ENCODE measurements at places on chromosomes 12 and 14.

DNA sequence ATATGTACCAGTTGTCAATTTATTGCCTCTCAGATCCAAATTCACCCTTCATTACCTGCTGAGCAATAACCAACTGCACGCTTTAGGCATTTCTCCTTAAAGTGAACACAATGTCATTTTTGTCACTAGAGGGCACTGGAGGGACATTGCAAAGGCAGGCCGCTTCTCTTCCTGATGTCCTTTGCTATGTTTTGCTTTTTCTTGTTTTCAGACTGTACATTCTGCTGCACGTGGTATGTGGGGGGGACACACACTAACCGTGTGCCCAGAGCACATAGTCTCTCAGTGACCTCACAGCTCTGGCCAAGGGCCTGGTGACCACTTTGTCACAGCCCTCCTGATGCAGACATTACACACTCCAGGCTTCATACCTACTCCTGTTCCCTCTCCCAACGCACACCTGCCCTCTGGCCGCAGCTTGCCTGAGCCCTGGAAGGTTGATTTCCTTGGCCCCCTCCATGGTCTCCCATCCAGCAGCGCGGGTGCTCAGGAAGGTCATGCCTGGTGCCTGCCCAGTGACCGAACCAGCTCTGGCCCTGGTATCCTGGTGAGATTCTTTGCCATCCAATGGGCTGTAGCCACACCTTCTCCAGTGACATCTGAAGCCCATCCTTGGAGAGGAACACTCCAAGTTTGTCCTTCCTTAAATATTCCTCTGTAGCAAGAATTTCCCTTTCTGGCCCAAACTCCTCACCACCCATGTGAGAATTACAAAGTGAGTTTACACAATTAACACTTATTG, 39.9 kb downstream of the MYO1H start:
- no peak for DNase-seq

GRCh38 chr12:103806803-103807202, 34.2 kb downstream of the NT5DC3 start:
- DNase-seq: no peak

DNA sequence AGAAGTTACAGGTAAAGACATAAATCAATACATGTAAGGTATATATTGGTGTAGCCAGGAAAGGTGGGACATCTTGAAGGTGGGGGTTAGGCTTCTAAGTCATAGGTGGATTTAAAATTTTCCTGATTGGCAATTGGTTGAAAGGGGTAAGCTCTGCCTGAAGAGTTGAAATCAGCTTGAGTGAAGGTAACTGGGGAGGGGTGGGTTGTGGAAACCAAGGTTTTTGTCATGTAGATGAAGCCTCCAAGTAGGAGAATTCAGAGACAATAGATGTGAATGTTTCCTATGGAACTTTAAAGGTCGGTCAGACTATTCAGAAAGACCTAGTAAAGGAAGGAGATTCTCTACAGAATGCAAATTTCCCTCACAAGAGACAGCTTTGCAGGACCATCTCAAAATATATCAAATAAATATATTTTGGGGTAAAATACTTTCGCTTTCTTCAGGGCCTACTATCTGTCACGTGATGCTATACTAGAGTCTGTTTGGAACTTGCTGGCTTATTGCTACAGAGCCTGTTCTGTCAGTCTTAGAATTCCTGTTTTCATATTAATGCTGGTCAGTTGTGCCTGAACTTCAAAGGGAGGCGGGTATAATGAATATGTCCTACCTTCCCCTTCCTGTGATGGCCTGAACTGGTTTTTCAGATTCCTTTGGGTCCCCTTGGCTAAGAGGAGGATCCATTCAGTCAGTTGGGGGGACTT, 20.6 kb upstream of the SPATA7 start:
- DNase-seq: no peak

GRCh38 chr12:129614221-129614885, 289.5 kb downstream of the TMEM132D start:
- DNase-seq: no peak

DNA sequence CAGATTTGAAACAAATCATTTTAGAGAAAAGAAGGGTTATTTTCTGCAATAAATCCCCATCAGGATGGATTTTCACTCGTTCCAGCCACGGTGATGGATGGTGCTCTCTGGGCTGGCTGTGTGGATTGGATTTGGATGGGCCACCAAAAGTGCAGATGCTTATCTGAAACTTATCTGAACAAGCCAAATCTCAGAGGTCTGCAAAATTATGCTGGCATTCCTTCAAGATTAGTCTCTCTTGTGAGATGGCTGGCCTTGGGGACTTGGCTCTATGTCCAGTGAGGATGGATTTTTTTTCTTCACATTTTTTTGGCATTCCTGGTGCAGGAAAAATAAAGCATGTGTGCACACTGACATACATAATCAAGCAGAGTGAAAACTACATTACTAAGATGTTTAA, 341.9 kb downstream of the GXYLT1 start:
- no peak for DNase-seq

DNA sequence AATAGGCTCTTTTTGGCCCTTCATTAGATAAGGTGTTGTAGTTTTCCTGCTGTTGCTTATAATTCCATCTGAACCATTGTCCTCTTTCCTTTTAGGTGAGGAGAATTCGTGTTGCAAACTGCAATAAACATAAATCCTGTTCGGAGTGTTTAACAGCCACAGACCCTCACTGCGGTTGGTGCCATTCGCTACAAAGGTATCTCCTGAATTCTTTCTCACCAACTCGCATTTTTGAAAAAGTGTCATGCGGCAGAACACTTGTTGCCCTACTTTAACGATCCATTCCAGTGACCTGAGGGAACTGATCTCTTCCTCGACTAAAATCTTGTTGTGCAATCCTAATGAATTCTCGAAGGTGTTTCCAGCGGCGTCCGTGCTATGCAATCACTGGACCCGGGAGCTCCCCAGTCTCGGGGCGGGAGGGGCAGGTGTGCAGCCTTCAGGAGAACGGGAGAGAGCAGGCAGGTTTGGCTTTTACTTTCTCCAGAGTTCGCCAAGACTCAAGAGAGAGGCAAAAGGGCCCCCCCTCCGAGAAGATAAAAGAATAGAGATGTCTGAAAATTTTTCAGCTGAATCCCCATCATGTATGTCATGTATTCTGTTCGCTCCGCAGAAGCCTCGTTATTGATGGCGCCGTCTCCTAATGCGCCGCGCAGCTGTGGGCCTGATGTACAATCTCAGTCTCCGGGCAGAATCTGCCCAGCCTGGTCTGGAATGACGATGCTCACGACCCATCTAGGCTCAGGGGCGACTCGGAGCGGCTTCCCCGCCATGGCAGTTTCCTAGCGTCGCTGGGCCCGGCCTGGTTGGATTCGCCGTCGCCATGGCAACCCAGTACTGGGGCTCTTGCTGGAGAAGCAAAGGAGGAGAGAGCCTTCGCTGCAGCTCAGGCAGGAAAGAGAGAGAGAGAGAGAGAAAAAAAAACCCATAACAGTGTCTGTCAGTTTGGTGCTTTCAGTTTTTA, 38.2 kb downstream of the PLXNC1 start:
- peak; percentile 81 for DNase-seq

GRCh38 chr12:50322206-50322605, 38.9 kb upstream of the LIMA1 start:
- no peak for DNase-seq

GRCh38 chr12:9344541-9344940, 136.3 kb upstream of the PZP start:
- DNase-seq: no peak

DNA sequence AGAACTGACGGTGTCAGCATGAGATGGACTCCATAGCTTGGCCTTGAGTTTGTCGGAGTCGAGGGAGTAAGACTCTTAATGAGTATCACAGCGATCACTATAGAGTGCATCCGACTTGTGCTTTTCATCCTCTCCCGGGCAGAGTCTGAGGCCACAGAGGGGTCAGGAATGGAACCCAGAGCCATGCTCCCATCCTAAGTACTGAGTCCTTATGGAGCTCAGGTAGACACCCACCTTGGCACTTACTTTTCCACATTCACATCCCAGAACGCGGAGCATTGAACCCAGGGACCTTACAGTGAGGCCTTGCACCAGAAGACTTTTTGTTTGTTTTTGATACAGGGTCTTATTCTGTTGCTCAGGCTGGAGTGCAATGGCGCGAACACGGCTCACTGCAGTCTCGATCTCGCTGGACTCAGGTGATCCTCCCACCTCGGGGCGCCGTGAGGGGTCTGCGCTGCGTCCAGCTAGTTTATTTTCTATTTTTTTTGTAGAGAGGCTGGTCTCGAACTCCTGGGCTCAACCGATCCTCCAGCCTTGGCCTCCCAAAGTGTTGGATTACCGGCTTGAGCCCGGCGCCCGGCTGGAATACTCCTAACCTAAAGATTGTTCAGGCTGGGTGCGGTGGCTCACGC, 719 bp upstream of the SRSF9 start:
- DNase-seq: no peak

DNA sequence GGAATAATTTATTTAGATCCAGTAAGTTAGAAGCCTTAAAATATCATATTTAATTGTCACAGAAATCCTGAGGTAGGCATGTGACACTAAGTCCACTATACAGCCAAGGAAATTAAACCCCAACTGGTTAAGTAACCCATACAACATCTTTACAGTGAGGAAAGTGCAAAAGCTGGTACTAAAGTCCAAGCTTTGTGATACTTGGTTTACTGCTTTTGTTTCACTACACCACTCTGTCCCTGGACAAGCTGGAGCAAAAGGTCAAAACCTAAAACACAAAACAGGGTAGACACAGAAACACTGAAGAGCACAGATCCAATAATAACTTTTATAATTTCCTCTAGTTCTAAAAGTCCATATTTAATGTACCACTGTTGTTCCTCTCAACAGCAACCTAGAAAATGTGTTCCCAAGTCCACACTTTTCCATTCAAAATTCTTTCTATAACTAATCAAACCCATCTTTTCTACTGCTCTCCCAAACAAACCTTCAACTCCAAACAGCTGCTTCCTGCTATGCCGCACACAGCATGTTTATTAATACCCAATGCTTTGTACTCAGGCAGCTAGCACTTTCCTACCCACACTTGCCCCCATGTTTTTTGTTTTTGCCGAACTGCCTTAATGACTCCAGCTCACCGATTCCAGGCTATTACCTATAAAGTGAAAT, 90.9 kb downstream of the MED13L start:
- DNase-seq: no peak

DNA sequence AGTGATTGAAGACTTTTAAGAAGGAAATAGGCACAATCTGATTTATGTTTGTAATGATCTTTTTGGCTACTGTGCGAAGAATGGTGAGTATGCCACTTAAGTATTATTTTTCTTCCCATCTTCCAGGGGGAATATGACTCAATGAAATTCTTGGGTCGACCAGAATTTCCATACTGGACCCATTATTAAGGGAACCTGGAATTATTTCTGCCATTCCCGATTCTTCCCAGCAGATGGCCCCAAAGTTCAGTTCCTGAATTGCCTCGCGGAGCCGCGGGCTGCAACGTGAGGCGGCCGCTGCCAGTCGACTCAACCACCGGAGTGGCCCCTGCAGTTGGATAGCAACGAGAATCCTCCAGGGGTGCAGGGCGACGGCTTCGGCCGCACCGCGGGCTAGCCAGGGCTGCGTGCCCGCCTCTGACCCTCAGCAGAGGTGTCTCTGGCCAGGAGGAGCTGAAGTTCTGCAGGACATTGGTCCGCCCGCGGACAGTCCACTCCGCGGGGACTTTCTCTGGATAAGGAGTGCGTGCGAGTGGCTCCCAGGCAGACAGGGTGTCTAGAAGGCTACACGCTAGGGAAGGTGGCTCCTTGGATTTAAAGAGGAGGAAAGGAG, 628 bp upstream of the TSHR start:
- peak; percentile 84 for DNase-seq

DNA sequence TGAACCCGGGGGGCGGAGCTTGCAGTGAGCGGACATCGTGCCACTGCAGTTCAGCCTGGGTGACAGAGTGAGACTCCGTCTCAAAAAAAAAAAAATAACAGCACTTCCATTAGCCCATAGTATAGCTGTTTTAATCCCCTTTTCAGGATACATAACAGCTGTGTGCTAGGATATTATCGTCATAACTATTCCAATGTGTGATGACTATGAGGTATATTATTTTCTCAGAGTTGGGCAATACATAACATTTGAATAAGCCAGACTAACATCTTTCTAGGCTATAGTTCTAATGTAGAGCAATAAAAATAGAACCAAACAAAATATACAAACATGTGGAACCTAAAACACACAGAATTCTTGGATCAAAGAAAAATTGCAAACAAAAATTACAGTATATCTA, 57.1 kb downstream of the MARK3 start:
- no peak for DNase-seq

DNA sequence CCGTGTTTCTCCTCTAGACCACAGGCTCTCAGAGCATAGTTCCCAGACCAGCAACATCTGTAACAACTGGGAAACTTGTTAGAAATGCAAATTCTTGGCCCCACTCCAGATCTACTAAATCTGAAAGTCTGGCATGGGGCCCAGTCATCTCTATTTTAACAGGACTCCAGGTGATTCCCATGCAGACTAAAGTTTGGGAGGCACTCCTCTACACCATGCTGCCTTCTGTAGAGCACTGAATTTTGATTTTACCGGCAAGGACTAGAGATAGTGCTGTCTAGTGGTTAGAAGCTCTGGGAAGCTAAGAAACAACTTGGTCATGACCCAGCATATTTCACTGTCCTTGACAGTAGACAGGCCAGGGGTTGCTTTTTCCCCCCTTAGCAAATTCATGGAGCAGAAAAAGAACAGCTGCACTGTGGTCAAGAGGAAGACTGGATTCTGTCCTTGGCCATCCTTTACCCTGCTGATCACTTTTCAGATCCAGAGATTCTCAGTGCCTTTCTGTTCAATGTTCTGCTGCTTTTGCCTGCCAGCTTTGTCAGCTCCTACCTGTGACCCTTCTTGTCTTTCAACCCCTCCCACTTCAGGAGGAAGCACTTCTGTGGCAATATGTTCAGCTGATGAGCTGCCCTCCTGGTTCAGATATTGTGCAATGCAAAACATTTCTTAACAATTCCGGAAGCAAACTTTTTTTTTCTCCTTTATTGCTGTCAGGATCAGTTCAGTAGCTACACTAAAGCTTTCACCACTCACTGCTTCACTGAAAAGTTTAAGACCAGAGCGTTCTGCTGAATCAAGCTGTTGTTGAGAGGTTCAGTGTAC, 133.8 kb upstream of the NUDT4 start:
- no peak for DNase-seq
